ENCODE measurements at places on chromosomes 11 and 22.

GRCh38 chr11:133817449-133817848, 27.9 kb downstream of the SPATA19 start:
- DNase-seq, result no peak

DNA sequence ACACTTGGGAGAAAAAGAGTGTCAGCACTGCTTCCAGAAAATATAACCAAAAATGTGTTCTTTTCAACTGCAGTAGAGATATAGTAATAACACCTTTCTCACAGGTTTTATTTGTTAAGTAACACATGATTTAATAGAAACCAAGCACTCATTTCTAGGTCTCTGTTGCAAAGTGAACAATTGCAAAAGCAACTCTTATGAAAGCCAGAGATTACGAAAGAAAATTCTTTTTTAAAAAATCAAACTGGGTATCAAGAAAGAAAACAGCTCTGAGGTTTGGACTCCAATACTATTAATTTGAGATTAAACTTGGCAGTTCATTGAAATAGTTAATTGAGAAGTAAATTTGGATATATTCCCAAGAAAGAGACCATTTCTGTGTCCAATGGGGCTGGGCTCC, 9.8 kb upstream of the XKR3 start:
- no peak for DNase-seq

GRCh38 chr22:22394591-22394990, 114.0 kb downstream of the ZNF280B start:
- DNase-seq, result no peak

- no peak for DNase-seq
Measured at GRCh38 chr22:33677536-33677935, 242.7 kb downstream of the LARGE1 start.

- no peak for DNase-seq
Measured at GRCh38 chr11:117122556-117122955, 21.5 kb upstream of the PAFAH1B2 start.

DNA sequence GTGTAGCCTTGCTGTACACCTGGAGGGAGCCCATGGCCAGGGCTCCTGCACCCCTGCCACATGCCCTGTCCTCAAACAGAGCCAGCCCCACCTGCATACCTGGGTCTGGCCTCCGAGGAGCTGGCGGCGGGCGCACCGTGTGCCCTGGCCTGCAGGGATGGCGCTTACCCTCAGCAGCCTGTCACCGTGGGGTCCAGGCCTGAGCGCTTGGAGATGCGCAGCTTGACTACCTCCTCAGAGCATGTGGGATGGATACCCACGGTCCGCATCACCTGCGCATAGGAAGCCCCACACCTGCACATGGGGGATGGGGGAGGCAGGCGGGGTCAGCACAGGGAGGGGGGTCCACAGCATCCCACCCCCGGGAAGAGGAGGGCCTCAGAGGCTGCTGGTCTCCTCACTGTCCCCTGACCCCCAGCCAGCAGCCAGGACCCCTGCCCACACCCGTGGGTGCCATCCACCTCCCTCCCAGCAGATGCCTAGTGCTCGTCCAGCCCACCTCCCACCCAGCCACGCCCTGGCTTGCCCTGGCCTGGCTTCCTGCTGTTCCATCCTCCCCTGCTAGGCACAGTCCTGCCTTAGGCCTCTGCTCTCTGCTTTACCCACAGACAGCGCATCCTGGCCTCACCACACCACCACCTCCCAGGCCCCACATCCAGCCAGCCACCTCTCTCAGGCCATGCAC, 22.4 kb upstream of the GNB1L start:
- DNase-seq, result no peak

All from fibroblast of skin of left quadriceps (primary cell).